HCEC 1CT (cell line): ENCODE measurements at places on chromosomes 6 and 20.

DNA sequence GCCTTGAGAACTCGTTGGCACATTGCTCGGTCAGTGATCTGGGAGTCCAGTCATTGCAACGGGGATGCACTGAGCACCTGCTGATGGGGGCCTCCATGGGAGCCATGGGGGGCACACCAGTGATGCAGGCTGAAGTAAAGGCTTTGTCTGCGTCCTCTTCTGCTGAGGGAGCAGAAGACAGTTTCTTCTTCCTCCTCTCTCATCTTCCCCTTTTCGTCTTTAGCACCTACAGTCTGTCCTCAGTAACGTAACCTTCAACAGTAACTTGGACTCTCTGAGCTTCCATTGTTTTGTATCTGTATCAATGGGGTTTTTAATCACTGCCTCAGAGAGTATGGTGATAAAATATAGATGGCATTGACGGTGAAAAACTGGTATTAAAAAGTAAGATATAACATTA lies 240.0 kb downstream of the TMEM242 start:
- no peak for DNase-seq

GRCh38 chr6:131828951-131829350 lies 21.1 kb downstream of the ENPP1 start:
- no peak for DNase-seq

DNA sequence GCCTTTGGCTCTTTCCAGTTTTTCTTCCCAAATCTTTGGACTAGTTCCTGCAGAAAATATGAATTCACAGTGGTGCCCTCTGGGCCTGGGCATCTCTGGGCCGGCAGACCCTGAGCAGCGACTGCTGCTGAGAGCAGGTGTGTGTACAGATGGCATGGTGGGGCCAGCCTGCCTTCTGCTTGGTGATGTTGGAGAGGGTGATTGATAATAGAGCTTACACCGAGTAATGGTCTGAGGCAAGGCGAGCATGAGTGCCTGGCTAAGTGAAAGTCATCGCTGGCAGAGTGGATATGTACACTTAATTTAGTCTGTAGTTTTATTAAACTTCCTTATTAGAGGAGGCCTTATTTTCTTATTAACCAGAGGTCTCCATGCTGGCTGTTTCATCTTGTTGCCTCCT lies 156.9 kb downstream of the CDKAL1 start:
- DNase-seq = no peak

GRCh38 chr6:167881327-167881726 lies 54.6 kb downstream of the AFDN start:
- DNase-seq = no peak

DNA sequence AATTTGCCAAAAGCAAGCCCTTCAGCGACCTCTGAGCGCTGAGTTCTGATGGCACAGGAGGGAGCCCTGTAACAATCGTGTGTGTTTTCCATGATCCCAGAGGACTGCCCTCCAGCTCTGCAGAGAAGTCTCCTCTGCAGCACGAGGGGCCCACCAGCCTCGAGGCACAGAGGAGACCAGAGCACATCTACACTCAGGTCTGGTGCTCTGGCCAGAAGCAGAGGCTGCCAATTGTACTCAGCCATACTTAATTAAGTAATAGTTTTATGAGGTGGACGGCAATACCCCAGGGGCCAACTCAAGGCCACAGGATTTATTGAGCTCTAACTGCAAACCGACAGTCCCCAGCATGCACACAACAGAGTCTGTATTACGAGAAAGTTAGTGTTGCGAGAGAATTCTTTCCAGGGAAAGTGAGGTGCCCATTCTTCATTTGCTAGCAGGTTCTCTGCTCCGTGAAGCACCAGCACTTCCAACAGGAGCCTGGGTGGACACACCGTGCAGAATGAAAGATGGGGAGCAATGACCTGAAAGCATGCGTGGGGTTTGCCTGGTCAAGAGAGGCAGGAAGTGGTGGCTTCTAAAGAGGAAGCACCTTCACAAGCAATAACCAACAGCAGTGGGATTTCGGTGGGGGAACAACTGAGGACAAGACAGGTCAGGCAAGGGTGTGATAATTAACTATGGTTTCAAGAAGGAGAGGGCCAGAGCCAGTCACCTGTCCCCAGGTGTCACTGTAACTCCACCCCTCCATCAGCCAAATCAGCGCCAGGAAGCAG lies 92.8 kb upstream of the FOXC1 start:
- DNase-seq = no peak

DNA sequence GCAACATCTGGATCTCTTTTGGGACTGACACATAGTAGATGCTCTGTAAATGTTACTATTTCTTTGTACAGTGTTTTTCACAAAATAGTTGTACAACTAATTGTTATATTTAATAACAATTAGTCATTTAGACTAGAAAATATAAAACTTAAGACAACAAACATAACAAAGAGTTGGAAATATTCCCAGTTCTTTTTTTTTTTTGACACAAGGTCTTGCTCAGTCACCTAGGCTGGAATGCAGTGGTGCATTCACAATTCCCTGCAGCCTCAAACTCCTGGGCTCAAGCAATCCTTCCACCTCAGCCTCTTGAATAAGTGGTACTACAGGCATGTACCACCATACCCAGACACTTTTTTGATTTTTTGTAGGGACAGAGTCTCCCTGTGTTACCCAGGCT lies 105.8 kb downstream of the UTRN start:
- no peak for DNase-seq

- no peak for DNase-seq
Measured at GRCh38 chr6:89966228-89966544, 71.9 kb downstream of the GJA10 start.

GRCh38 chr20:35617397-35618262 lies 2.0 kb downstream of the SPAG4 start:
- DNase-seq = peak; percentile 82

- no peak for DNase-seq
Measured at GRCh38 chr6:91340896-91341395, 754.1 kb upstream of the MAP3K7 start.

- peak; percentile 70 for DNase-seq
Measured at GRCh38 chr6:42313941-42314570, 96.4 kb upstream of the MRPS10 start.

- DNase-seq = no peak
Measured at GRCh38 chr6:3267162-3267561, 8.4 kb downstream of the PSMG4 start.

- peak; percentile 50 for DNase-seq
Measured at GRCh38 chr6:157873735-157874344, 50.8 kb downstream of the SNX9 start.

DNA sequence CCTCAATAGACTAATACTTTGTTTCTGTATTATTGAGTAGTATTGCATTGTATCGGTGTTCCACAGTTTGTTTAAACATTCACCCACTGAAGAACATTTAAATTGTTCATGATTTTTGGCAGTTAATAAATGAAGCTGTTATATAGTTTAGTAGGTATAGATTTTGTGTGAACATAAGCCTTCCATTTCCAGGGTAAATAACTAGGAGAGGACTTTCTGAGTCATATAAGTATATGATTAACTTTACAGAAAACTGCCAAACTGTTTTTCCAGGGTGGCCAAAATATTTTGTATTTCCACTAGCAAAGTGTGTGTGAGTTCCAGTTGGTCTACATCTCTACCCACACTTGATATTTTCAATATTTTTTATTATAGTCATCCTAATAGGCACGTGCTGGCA lies 70.0 kb upstream of the MLIP start:
- DNase-seq = no peak

DNA sequence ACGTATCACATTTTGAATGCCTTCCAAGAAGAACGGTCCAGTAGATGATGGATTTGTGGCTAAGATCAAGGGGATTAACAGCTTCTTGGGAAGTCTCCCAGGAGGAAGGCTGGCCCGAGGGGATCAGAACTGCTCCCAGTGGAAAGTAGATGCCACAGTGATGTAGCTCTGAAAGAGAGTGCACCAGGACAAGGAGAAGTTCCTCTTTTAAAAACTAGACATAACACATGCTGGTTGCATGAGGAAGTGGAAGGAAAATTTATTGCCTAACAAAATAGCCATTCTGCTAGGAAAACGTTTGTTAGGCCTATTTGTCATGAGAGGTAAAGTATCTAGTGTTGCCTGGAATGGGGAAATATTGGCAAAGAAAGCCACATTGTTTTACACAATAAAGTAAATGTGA lies 87.8 kb downstream of the CDH26 start:
- DNase-seq = no peak

DNA sequence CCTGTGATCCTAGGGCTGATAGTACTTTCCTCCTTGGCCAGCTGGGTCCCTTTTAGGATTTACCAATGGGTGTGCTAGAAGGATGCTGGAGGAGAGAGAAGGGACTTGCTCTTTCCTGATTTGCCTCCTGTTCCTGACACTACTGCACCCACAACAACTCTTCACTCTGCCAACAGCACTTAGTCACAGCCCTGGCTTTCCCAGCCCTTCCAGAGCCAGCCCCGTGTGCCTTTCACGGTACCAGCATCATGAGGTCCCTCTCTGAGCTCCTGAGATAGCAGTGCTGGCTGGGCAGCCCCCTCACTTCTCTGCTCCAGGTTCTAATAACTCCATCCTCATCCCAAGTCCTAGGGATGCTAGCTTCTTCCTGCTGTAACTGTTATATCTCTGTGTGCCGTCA lies 80.9 kb downstream of the DNAH8 start:
- DNase-seq = no peak

DNA sequence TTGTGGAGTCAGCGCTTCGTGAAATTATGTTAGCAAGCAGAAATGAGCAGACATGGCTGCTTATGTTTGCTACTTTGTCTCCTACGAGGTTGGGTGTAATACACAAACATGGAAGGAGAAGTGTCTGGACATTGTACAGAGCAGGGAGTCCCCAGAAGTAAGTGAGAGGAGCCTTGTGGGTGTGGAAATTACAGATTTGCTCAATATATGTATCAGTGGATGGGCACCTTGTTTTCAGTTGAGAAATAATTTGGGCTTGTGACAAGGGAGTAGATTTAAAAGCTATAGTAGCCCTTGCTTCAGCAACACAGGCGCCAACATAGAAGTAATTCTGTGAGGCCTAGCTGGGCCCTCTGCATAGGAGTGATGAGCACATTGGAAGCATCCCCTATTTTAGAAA lies 49.2 kb downstream of the HECA start:
- no peak for DNase-seq
